ENCODE measurements at places on chromosomes 3 and 15. TPM values are rescaled to one million over a fixed set of nuclear protein-coding genes. Genes with fewer than 3 reads are reported as not detected.

Gene CNOT10
- total RNA-seq, result 15.2 TPM

Gene CYP8B1
- total RNA-seq, result not detected

Gene SETMAR
- total RNA-seq, result 7.8 TPM

Gene RBPMS2
- total RNA-seq, result 0.05 TPM

Gene ATP13A5
- not detected for total RNA-seq

Measured in mammary microvascular endothelial cell (primary cell).